Transverse colon (tissue), 4 donors: ENCODE measurements at places on chromosomes 4 and X. TPM values are rescaled to one million over a fixed set of nuclear protein-coding genes. Genes with fewer than 3 reads are reported as not detected.

DNA sequence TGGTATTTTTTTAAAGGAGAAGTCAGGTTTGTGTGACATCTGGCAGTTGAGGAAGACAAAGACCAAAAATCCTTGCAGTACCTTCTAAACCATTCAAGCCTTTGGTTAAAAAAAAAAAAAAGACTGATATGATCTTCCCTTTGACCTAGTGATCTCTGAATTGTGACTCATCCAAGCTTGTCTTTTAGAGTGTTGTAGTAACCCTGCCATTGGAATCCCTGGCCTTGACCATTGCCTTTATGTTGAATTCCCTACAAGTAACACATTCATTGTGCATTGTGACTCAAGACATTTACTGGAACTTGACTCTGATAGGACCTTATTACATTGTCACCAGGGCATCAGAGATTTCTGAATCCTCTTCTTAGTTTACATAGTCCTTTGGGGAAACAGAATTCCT lies 1469.0 kb downstream of the TECRL start:
- no peaks in the 10 kb centered on the region for H3K4me1 ChIP-seq
- no peak overlapping the region for H3K4me3 ChIP-seq
- H3K27me3 ChIP-seq, result no peaks in the 10 kb centered on the region
- no peak for DNase-seq
- H3K27ac ChIP-seq, result no peak overlapping the region

DNA sequence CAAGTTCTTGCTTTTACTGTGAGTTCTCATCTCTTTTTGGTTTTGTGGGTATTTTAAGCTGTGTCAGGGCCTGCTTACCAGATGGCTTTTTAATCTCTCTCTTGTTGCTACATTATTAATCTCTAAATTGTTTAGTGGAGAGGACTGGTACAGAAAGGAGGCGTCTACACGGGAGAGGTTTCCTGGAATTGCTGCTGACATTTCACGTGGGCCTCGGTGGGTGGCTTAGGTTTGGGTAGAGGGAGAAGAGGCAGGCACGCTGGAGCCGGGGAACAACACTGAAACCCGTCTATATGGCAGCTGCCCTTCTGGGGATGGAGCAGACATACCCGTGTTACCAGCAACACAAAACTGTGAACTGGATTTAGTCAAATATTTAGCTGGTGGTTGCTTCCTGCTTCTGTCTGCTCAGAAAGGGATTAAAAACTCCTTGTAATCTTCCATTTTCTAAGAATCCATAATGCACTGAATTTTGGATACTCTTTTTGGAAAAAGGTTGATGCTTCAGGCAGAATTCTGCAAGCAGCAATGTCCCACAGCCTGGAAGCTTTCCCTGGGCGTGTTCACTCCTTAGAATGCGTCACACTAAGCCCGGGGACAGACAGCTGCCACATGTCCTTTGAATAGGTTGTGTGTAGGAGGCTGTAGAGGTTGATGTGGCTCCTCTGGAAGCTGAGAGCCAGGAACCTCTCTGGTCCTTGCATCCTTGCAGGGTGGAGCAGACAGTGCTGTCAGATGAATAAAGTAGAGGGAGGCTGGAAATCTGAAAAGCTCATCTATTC lies 199.8 kb upstream of the GATB start:
- no peak overlapping the region for H3K4me3 ChIP-seq
- H3K4me1 ChIP-seq, result no peaks in the 10 kb centered on the region
- no peaks in the 10 kb centered on the region for H3K36me3 ChIP-seq

FATE1 gene
- total RNA-seq, result not detected

MCUB gene
- total RNA-seq, result 15.7 TPM

MAGEB2 gene
- total RNA-seq, result not detected

DNA sequence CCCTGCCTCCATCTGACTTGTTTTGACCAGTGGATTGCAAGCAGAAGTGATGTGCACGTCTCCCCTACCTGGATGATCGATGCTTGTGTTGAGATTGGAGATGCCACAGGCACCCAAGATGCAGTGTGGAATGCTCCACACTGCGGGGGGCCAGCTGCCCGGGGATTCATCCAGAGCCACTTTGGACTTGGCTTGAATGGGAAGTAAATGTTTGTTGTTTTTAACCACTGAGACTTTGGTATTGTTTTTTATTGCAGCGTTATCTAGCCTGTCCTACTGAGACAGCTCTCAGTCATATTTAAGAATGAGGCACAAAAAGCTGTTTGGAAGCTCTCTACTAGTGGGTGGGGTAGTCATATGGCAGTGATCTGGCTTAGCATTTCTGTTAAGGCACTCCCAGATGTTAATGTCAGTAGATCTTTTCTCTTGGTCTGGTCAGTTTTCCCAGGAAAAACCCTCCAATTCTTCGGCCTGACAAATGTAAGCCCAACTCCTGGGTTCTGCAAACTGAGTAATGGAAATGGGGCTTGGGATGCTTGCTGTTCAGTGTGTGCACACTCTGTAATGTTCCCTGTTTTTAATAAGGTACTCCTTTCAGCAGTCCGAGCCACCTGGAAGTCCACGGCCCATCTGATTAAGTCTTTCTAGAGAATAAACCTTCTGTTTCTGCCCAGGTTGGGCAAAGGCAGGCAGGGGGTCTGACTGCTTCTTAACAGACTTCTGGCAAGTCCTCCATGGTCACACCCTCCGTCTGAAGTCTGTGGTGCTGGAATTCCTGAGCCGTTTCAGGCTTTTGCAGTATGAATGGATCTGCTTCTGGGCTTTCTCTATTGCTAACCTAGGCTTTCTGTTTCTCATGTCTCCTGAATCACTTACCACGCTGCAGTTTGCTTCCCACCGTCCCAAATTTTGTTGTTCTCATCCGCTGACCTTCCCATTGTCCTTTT lies 74.8 kb downstream of the WWC2 start:
- no peak overlapping the region for H3K4me3 ChIP-seq
- no peaks in the 10 kb centered on the region for H3K27me3 ChIP-seq
- no peak overlapping the region for H3K27ac ChIP-seq
- no peak for DNase-seq
- no peaks in the 10 kb centered on the region for H3K36me3 ChIP-seq
- no peaks in the 10 kb centered on the region for H3K4me1 ChIP-seq

GRCh38 chrX:9033179-9033578 lies 748 bp downstream of the FAM9B start:
- no peaks in the 10 kb centered on the region for H3K36me3 ChIP-seq
- H3K4me3 ChIP-seq, result no peak overlapping the region
- H3K27me3 ChIP-seq, result no peaks in the 10 kb centered on the region
- H3K27ac ChIP-seq, result no peak overlapping the region
- DNase-seq, result no peak
- no peaks in the 10 kb centered on the region for H3K4me1 ChIP-seq

GRCh38 chr4:80990851-80991250 lies 39.7 kb upstream of the BMP3 start:
- H3K27me3 ChIP-seq, result no peaks in the 10 kb centered on the region
- no peak for DNase-seq
- H3K4me3 ChIP-seq, result no peak overlapping the region
- H3K4me1 ChIP-seq, result no peaks in the 10 kb centered on the region

DNA sequence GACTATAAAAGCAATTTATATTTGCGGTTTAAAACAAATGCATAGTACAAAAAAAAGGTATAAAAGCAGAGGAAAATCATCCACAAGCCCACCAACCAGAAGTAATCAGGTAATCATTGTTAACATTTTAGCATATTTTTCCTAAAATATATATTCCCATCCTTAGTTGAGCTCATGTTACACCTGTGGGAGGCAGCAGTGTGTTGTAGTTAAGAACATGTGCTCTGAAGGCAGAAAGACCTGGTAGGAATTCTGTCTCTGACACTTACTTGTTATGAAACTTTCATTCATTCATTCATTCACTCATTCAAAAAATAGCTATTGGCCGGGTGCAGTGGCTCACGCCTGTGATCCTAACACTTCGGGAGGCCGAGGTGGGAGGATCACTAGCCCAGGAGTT lies 15.4 kb upstream of the CDKL5 start:
- no peaks in the 10 kb centered on the region for H3K36me3 ChIP-seq
- no peak overlapping the region for H3K27ac ChIP-seq
- no peaks in the 10 kb centered on the region for H3K4me1 ChIP-seq
- no peak for DNase-seq
- H3K27me3 ChIP-seq, result no peaks in the 10 kb centered on the region

C4orf50 gene
- total RNA-seq, result 0.32 TPM

- no peaks in the 10 kb centered on the region for H3K36me3 ChIP-seq
- no peak overlapping the region for H3K4me3 ChIP-seq
- no peaks in the 10 kb centered on the region for H3K27me3 ChIP-seq
- DNase-seq, result no peak
Measured at GRCh38 chr4:187491959-187492358, 503.6 kb upstream of the ZFP42 start.

DNA sequence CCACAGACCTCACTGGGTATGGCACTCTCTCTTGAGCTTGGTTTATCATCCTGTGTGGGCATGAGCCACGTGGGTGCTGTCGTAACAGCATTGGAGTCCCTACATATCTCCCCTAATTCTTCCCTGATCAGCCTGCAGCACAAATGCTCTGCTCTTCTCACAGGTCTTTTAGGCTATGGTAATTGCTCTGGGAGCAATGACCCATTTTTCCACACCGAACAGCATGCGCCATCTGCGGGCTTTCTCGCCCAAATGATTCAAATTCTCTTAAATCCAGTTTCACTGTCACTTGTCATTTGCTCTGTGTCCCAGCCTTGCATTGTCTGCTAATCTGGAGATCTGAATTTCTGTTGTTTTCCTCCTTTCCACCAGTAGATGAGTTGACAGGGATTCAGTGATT lies 48.9 kb upstream of the GATB start:
- H3K4me1 ChIP-seq, result peaks cover 7% of the 10 kb centered on the region
- H3K27ac ChIP-seq, result no peak overlapping the region
- H3K36me3 ChIP-seq, result no peaks in the 10 kb centered on the region
- DNase-seq, result no peak
- no peak overlapping the region for H3K4me3 ChIP-seq

GPR82 gene
- total RNA-seq, result 0.41 TPM
